ENCODE measurements at places on chromosomes 2 and 18. TPM values are rescaled to one million over a fixed set of nuclear protein-coding genes. Genes with fewer than 3 reads are reported as not detected.

Gene CRYGC
- total RNA-seq: not detected

Gene MAP2
- 23.2 TPM for total RNA-seq

Gene DNAH6
- total RNA-seq: under 0.01 TPM

Gene CLHC1
- total RNA-seq: 6.9 TPM

Gene DQX1
- under 0.01 TPM for total RNA-seq
